ENCODE measurements at places on chromosomes 4 and X. TPM values are rescaled to one million over a fixed set of nuclear protein-coding genes. Genes with fewer than 3 reads are reported as not detected.

- no peak for DNase-seq
Observed at GRCh38 chr4:10534820-10535219, 77.6 kb upstream of the ZNF518B start.

- no peak for DNase-seq
Observed at GRCh38 chr4:38188631-38189101, 228.5 kb downstream of the PTTG2 start.

DNA sequence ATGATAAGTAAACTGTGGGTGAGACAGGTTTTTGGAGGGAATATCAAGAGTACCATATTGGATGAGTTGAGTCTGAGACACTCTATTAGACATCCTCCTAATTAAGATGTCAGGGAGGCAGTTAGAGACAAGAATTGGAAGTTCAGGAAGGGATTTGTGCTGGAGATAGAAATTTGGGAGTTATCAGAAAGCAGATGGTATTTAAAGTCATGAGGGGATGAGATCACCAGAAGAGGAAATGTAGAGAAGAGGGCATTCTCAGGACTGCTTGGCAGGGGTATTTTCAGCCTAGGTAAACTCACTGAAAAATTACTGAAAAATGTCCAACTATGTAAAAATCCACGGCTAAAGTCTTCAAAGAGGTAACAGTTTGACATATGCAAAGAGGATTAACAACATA lies 161.6 kb upstream of the PGRMC2 start:
- DNase-seq = no peak

GRCh38 chr4:10123227-10124101 lies 6.9 kb upstream of the WDR1 start:
- DNase-seq = no peak

- peak; percentile 61 for DNase-seq
Observed at GRCh38 chr4:145179281-145179860, 1.0 kb downstream of the OTUD4 start.

GRCh38 chr4:176760471-176760870 lies 32.3 kb downstream of the VEGFC start:
- DNase-seq = no peak

- DNase-seq = no peak
Observed at GRCh38 chr4:41645728-41646390, 102.7 kb downstream of the PHOX2B start.

Gene DNASE1L1
- total RNA-seq = 12.8 TPM

- DNase-seq = no peak
Observed at GRCh38 chr4:183657564-183657963, 1.4 kb downstream of the RWDD4 start.

DNA sequence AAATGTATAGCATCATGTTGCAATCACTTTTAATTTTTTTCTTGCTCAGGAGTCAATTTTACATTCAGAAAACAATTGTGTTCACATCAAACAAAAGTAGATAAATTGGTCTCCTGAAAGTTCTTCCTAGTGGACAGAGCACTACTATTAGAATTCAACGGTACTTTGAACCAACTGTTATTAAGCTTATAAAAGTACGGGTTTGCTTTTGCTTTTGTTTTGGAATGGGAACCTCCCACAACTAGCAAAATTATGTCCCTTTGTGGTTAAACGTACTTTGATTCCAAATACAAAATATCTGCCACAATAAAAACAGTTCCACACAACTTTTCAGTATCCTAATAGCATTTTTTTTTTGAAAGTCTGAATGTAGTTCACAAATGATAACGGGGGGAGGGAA lies 8.6 kb upstream of the MAPK10 start:
- no peak for DNase-seq

- no peak for DNase-seq
Observed at GRCh38 chr4:182307746-182308145, 64.5 kb downstream of the TENM3 start.

Gene SAGE1
- total RNA-seq = 0.16 TPM

Gene CNKSR2
- total RNA-seq = 184 TPM

GRCh38 chr4:73698217-73698616 lies 42.2 kb upstream of the CXCL8 start:
- DNase-seq = no peak

Gene DUSP9
- total RNA-seq = 2.9 TPM

Gene UGT2B11
- not detected for total RNA-seq

- DNase-seq = no peak
Observed at GRCh38 chr4:153480704-153481103, 14.5 kb downstream of the TMEM131L start.

- DNase-seq = no peak
Observed at GRCh38 chr4:6942238-6942800, 32.7 kb downstream of the TBC1D14 start.

Gene MORC4
- 5.2 TPM for total RNA-seq

Gene CYLC1
- total RNA-seq = not detected

DNA sequence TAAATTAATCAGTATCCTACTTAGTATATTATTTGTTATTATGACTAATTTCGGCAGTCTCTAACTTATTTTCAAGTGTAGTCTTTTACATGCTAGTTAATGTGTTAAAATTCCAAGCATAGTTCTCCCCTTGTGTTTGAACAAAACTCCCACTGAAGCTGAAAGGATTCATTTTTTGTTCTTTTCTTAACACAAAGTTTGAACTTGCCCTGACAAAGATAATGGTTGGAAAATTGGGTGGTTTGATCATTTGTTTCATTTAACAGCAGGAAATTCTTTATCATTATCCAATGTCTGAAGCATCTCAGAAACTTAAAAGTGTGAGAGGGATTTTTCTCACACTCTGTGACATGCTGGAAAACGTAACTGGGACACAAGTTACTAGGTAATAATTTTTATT lies 36.0 kb downstream of the INTU start:
- DNase-seq = no peak

Gene BANK1
- 2.4 TPM for total RNA-seq

DNA sequence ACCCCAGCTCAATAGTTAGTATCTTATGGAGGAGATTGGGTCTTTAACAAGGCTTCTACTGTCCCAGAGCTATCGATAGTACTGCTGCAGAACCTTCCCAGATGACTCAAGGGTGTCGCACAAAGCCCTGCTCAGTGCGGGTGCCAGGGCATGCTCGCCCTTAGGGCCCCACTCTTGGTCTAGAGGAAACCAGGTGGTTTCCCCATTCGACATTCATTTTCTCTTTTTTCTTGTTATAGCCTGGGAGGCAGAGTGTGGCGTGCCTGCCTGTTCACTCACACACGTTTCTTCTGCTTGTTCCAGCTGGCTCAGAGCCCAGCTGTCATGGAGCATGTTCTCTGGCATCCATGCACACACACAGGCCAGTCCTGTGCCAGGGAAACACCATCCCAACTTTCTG lies 144.5 kb downstream of the SMIM20 start:
- DNase-seq = no peak

Gene ATOH1
- total RNA-seq = not detected

DNA sequence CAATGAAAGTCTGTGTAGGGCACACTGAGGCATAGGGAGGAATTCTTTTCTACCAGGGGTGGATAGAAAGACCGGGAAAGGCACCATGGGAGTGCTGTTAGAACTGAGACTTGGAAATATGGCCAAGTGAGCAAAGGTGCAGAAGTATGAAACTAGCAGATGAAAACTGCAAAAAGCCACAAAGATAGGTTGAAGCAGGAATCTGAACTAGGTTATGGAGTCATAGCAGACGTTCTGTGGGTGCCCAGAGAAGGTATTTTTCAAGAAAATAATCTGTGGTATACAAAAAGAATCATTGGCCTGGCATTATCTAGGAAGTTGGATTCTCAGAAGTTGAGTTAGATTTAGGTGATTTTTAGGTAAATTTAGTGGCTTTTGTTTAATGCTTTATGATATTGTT lies 48.5 kb downstream of the SMAD1 start:
- DNase-seq = no peak

Gene CENPVL2
- total RNA-seq = not detected

Gene PCGF3
- total RNA-seq = 44.5 TPM

DNA sequence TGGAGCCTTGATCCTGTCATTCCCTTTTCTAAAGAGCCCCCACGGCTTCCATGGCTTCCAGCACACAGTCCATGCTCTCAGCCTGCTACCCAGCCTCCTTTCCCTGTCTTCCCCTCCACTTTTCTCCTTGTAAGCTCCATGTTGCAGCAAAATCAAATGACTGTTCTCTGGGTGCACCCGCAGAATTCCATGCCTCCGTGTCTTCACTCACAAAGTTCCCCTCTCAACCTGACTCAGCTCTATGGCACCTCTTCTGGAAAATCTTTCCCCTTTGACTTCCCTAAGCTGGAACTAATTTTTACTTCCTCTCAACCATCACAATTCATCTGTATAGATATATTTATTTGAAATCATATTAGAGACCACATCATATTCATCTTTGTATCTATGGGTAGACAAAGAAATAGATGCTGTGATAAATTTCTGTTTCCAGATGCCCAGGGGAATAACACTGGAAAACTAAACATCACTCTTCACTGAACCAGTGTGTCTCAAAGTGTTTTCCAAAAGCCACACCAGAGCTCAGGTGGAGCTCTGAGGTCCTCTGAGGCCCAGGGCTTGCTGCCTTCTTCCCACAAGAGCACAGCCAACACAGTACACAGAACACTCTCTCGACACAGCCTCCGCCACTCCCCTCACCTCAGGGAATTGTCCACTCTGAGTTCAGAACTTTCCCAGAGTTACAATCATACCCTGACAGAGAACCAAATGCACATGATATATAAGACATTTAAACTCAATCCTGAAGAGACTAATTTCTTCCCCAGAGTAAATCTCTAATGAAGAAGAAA lies 3.3 kb downstream of the SETD7 start:
- DNase-seq = no peak

Gene VSIG4
- 6.1 TPM for total RNA-seq

- no peak for DNase-seq
Observed at GRCh38 chr4:8039290-8039689, 99.6 kb upstream of the AFAP1 start.

Gene IBSP
- 0.32 TPM for total RNA-seq

GRCh38 chr4:142549726-142550463 lies 296.2 kb downstream of the INPP4B start:
- DNase-seq = no peak

GRCh38 chr4:176792326-176793059 lies at the start of gene VEGFC:
VEGFC (minus strand) TSS chr4:176792922; CDS start chr4:176792311, 611 bp downstream.
- DNase-seq = peak; percentile 42

DNA sequence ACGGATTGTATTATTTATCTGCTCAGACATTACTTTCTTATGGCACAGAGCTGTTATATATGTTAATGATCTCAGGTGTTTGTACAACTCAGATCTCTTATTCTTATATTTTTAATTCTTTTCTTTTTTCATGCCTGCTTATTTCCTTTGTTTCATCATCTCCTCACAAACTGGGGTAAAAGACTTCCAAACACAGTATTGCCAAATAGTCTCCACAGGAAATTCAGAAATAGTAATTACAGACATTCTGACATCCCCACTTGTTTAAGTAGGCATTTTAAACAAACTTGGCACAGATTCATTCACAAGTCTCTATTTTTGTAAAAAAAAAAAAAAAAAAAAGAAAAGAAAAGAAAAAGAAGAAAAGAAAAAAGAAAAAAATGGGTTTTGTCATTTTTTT lies 129.7 kb upstream of the USP38 start:
- DNase-seq = no peak

GRCh38 chr4:23734000-23734399 lies 155.8 kb downstream of the PPARGC1A start:
- DNase-seq = no peak

Gene FAM47B
- total RNA-seq = not detected

- no peak for DNase-seq
Observed at GRCh38 chr4:142984871-142985585, 138.9 kb upstream of the INPP4B start.

Gene FAM184B
- 2.0 TPM for total RNA-seq

Gene VEGFC
- 4.2 TPM for total RNA-seq

Gene TCEAL2
- 116 TPM for total RNA-seq

DNA sequence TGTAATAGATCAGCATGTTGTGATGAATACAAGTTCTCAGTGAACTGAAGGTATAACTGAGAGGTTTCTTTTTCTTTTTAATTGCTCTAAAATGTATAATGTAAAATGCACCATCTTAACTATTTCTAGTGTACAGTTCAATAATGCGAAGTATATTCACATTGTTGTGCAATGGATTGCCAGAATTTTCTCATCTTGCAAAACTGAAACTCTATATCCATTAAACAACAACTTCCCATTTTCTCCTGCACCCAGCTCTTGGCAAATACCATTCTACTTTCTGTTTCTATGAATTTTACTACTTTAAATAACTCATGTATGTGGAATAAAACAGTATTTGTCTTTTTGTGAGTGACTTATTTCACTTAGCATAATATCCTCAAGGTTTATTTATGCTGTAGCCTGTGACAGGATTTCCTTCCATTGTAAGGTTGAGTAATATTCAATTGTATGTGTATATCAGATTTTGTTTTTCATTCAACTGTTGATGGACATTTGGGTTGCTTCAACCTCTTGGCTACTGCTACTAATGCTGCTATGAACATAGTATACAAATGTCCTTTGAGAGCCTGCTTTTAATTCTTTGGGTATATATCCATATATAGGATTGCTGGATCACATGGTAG lies 53.5 kb upstream of the NPFFR2 start:
- no peak for DNase-seq

Gene FAM90A26
- not detected for total RNA-seq
